A172 (cell line): ENCODE measurements at places on chromosomes 6 and 20. TPM values are rescaled to one million over a fixed set of nuclear protein-coding genes. Genes with fewer than 3 reads are reported as not detected.

DNA sequence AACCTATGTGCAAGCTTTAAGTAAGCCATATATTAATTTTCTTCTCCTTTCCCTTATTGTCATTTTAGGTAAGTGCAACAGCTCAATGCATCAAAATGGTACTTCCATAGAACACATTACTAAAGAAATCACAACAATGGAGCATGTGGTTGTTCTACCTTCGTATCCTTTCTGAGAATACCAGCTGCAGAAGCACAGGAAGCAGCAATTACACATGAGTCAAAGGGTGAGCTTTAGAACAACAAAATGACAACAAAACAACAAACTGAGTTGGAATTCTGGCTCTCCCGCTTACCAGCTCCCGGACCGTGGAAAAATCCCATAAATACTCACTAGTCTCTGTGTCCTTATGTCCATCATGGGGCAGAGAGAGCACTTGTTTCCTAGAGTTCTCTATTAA, 108.9 kb downstream of the BCAS1 start:
- no peak for DNase-seq

GRCh38 chr6:157528931-157529653, 148.1 kb downstream of the ZDHHC14 start:
- DNase-seq, result no peak

L3MBTL3 gene
- 5.4 and 7.6 TPM in 2 replicates for total RNA-seq

DNA sequence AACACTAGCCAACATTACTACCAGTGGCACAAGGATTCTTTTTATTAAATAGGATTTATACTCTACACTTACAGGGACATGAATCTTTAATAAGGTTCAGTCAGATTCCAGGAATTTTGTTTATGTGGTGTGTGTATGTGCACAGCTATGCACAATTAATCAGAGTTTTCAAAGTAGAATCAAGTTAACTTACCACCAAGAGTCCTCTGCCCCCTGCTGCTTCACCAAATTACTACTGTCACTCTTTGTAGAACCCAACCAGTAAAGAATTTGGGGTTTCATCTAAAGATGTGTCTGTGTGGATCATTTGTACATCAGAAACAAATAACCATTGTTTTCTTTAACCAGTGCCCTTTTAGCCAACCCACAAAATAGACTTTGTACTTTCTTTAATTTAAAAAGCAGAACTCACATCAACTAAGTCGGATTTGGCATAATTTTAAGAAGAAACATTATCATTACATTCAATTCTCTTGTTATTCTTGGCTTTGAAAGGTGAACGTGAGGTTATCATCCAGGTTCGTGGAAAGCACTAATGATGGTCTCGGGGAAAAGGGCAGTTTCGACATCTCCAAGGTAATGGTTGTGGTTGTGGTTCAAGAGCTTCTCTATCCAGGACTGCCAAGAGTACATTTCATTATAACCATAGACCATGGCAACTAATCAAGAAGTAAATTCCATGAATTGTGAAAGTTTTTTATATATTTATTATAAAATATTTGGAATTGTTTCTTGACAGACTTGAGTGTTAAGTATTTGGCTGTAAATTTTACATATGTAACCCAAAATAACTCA, 514.3 kb upstream of the ID4 start:
- peak; percentile 56 for DNase-seq

DNA sequence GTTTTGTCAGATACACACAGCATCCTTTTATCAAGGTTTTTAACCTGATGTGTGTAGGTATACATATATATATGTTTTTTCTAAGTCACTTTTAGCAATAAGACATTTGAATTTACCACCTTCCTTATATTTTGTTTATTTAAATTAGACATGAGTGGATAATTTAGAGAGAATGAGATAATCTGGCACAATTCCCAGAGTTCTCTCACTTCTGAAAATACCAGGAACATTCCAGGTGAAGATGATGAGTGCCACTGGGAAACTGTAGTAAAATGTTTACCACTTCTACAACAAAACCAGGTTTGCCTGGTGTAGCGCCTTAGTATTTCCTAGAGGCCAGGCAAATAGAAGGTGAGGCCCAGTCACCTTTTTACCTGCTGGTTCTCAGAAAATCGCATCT, 189.5 kb downstream of the TMEM242 start:
- DNase-seq, result peak; percentile 15

TMEM30A gene
- 122 and 133 TPM in 2 replicates for total RNA-seq

DNA sequence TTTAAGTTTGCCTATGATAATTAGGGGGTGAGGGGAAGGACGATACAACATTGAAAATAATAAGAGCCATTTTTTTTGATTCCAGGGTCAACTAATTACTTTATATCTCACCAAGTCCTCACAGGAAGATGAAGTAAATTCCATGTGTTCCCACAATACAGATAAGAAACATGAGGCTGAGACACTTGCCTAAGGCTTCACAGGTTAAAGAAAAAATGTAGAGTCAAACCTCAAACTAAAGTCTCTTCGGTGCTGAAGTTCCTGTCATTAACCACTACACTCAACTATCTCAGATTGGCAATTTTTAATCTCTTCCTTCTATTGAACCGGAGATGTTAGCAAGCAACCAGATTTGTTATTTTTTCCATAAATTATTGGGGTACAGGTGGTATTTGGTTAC, 33.0 kb downstream of the MRAP2 start:
- DNase-seq, result no peak
